ENCODE measurements at places on chromosomes 3 and 15.

GRCh38 chr3:12905316-12906071, 64.1 kb upstream of the RPL32 start:
- no peak for DNase-seq

- DNase-seq = no peak
Measured at GRCh38 chr3:45993421-45994027, 2.1 kb downstream of the FYCO1 start.

- no peak for DNase-seq
Measured at GRCh38 chr3:59612444-59612715, 562.6 kb upstream of the CFAP20DC start.

DNA sequence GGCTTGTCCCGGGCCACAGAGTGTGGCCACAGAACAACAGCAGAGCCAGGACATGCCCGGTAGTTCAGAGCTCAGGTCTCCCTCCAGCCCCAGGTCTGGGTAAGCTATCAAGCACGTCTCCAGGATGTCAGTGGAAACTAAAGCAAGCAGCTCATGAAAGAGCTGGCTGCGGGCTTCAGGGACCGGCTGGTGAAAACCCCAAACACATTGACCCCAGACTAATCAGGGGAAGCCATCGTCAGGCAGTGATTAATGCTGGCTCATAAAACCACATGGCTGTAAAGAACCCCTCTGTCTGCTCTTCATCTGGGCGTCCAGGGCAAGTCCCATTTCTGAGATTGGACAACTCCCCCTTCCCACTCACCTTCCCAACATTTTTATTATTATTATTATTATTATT, 37.8 kb downstream of the LMCD1 start:
- no peak for DNase-seq

DNA sequence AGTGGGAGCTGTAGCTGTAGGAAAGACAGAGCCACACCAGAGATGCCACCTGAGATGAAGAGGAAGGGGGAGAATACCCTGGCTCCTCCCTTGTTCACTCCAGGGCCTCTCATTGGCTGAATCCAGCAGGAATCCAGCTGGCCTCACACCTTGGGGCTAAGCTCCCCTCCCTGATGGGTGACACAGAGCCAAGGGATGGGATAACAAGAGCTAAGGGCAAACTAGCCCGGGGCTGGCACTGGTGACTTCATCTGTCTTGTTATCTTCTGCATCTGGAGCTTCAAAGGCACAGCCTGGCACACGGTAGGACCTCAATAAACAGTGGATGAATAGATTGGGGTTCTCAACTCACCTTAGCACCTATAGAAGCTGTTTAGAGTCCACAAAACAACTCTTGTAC, 13.8 kb upstream of the GATA2 start:
- DNase-seq = no peak

Measured in AG08395 (cell line).